Urothelium cell line (cell line): ENCODE measurements at places on chromosomes 2 and 18.

DNA sequence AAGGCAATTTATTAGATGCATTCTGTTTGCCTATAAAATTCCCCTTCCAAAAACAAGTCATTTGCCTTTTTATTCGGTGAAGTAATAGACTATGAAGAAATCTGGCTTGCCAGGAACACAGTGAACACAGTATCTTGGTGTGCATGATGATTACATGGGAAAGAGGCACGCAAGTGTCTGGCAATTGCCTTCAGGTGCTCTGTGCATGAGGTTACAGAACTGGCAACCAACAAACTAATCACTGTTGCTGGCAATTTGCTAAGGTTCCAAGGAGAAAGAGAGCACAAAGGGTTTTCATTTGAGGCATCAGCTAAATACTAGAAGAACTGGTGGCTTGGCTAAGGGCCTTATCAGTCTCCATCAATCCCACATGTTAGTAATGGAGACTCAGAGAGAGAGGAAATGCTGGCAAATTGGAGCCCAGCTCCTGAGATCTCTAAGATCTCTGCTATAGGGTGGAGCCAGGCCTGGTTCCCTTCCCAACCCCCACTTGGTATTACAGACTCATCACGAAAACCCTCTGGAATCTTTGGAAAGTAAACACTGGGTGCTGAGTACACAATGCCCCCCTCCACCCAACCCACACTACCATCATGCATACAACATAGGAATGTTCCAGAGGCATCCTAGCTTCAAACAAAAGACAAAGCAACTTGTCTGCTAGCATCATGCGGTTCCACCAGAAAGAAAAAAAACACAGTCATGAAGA lies 10.4 kb downstream of the RNF152 start:
- DNase-seq: no peak

- no peak for DNase-seq
Measured at GRCh38 chr2:192035731-192036442, 158.8 kb downstream of the TMEFF2 start.

DNA sequence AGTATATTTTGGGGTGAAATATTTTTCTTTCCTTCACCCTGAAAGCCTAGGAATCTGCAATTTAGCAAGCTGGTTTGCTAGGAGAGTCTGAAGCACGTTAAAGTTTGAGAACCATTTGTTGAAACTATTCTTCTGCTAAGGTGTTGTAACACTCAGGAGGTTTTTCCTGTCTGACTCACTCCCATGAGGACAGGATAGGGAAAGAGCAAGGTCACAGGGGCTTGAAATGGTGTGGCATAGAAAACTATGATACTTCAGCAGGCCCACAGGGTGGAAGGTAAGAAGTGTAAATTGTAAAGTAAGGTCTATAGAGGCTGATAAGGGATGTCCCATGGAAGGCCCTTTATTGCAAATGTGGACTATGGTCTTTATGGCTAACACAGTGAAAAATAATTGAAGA lies 177.7 kb upstream of the ZC3H15 start:
- no peak for DNase-seq

GRCh38 chr2:235041221-235041917 lies 89.6 kb downstream of the SH3BP4 start:
- DNase-seq: no peak

GRCh38 chr2:135951041-135951583 lies 34.3 kb downstream of the DARS1 start:
- DNase-seq: no peak

DNA sequence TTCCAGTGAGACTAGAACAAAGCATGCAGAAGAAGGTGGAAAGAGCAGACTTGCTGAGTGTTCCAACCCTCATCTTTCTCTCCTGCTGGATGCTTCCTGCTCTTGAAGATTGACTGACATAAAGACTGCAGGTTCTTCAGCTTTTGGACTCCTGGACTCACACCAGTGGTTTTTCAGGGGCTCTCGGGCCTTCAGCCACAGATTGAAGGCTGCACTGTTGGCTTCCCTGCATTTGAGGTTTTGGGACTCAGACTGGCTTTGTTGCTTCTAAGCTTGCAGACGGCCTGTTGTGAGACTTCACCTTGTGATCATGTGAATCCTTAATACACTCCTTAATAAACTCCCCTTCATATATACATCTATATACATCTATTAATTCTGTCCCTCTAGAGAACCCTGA lies 20.4 kb downstream of the VRK2 start:
- DNase-seq: no peak

- DNase-seq: no peak
Measured at GRCh38 chr2:56522605-56523089, 338.9 kb downstream of the CCDC85A start.

GRCh38 chr2:207231106-207231865 lies 65.5 kb upstream of the KLF7 start:
- DNase-seq: no peak

DNA sequence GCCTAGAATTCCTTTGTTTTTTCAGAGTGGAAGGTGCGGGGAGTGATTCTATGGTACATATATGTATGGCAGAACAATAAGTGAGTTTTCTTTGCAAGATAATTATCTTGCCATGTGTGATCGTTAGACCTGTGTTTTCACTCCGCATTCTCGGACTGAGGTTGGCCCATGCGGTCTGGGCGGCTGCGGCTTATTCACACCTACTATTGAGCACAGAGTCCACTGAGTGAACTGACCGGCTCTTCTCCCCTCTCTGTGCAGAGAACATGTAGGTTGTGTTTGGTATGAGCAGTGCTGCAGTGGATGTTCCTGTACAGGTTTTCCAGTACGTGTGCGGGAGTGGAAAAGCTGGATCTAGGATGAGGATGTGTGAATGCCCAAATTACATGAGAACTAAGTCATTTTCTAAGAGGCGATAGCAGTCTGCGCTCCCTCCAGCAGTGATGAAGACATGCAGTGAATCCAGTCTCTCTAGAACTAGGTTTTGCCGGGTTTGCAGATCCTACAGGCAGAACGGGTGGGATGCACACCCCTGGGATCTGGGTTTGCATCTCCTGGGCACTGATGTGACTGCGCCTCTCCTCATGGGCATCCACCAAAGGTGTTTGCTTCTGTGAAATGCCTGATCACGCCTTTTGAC lies 27.1 kb downstream of the MTERF4 start:
- no peak for DNase-seq

- DNase-seq: no peak
Measured at GRCh38 chr2:138090330-138090729, 126.1 kb downstream of the HNMT start.

- DNase-seq: no peak
Measured at GRCh38 chr2:153287109-153287801, 191.3 kb downstream of the RPRM start.

GRCh38 chr2:122368576-122369243 lies 613.3 kb downstream of the TSN start:
- DNase-seq: no peak

GRCh38 chr18:59358414-59358711 lies 702 bp downstream of the LMAN1 start:
- no peak for DNase-seq

DNA sequence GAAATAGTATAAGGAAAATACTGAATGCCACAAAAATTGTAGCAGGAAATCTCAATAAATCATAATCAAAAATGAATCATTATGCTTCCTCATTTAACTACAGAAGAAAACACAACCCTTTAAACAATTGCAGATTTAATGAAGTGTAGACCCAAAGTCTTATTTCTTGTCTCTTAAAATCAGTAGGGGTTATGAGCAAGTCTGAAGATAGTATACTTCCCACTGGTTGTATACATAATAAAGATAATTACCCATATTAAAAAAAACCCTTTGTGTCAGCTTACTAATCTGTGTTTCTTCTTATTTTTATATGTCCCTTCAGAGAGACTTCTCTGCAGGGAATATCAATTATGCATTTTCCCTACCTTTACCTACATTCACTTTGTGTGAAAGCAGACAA lies 504.7 kb downstream of the ERBB4 start:
- no peak for DNase-seq

GRCh38 chr2:28378679-28379584 lies 13.7 kb upstream of the FOSL2 start:
- DNase-seq: no peak

DNA sequence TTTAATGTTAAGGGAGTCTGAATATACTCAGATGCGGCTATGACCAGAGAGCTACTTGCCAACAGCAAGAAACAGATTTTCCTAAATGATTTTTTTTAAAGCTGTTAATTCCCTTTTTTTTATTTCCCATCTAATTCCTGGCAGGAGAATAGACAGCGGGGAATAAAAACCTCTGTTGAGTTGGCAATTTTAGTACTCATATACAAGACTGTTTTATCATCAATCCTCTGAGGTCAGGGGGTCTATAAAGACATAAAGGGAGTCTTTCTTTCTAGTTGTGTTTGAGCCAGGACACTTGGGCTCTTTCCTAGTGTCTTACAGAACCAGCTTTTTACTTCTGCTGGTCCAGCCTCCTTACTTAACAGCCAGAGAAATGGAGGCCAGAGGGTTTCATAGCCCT lies 29.4 kb downstream of the MAIP1 start:
- DNase-seq: no peak

DNA sequence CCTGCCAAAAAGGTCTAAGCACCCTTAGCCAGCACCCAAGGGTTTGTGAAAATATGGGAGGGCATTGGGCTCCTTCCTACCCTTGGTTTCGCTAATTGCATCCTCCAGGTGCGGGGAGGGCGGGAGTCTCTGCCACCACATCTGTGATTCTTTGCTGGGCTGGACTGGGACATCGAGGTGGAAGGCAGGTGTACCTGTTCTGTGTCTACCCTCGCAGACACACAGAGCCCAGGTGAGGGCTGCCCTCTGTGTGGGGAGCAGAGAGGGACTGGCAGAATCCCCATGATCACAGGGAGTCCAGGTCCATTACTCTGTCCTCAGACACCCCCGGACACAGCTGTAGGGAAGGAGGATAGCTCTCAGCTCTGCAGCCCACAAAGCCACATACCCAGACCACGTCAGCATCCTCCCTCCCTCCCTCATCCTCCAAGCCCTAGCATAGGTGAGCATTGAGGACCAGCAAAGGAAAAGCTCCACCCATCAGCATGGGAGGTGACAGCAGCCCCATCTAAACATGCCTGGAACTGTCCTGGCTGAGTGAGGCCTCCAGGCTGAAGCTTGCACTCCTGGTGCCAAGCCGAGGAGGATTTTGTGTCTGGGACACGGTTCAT lies 49.8 kb downstream of the PLB1 start:
- DNase-seq: no peak

DNA sequence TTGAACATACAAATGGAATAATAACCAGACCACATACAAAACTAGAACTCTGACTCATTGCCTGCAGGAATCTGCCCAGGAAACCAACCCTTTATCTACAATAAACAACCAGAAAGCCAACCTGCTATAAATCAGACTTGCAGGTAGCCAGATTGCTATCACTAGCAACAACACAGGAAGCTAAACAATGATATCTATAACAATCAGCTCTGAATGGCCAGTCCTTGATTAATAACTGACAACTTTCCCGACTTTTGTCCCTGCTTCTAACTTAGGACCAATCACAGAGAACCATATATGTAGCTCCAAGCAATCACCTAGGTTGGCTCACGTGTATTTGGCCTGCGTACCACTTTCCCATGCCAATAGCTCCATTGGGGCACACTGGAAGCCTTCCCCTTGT lies 470.8 kb downstream of the RIT2 start:
- DNase-seq: no peak

DNA sequence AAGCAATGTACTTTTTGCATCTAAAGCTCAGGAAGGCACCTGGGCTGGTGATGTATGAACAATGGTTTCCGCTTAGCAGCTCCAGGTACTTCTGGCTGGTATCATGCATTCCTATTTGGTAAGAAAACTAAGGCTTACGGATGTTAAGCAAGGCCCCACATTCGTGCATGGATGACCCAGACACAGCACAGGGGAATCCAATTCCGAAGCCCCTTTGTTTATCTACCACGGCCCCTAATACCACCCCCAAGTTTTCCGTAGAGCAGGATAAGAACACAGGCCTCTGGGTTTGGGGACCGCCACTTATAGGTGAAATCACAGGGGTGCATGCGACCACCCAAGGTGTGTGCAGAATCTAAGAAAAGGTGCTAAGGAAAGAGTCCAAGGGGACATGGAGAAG lies 192.1 kb upstream of the ID2 start:
- DNase-seq: no peak

DNA sequence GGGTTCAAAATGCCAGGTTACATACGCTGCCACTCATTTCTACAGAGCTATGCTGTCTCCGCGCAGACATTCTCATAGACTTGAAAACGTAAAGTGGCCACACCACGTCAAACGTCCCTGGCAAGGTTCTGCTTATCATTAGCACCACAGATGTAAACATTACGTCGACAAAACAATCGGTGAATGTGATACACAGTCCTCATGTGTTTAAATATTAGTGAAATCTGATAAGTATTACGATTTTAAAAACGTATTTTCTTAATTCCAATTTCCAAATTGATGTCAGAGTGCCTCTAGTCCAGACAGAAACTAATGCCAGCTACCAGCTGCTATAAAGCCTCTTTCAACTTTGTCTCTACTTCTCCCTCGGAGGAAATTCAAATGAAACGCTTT lies 1.2 kb downstream of the STK17B start:
- DNase-seq: peak; percentile 29

DNA sequence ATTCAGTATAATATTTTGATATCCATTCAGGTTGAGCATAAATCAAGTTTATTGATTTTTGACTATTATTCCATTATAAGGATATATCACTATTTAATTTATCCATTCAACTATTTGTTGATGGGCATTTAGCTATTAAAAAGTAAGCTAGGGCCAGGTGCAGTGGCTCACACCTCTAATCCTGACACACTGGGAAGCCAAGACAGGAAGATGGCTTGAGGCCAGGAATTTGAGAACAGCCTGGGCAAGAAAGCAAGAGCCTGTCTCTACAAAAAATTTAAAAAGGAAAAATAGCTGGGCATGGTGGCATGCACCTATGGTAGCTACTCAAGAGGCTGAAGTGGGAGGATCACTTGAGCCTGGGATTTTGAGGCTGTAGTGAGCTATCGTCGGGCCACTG lies 183.5 kb downstream of the HNMT start:
- no peak for DNase-seq

GRCh38 chr2:104758199-104758620 lies 95.7 kb upstream of the POU3F3 start:
- DNase-seq: peak; percentile 53

- DNase-seq: no peak
Measured at GRCh38 chr2:126623000-126623399, 33.0 kb upstream of the GYPC start.

- peak; percentile 81 for DNase-seq
Measured at GRCh38 chr2:157838442-157839161, 37.5 kb downstream of the ACVR1 start.

DNA sequence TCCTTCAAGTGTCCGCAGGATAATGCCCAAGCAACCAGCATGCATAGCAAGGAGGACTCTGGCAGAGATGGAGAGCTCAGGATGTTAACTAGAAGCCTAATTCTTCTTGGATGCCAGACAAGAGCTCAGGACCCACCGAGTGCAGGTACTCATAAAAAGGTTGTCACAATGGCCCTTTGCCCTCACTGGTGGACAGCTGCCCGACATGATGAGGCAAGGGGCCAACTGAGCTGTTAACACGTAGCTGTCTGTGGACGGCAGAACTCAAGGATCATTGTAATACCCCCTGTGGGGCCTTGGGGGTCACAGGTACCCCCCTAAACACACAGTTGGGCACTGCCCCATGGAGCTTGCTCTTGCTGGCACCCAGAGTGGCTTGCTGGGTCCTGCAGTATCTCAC lies 393.7 kb downstream of the PIK3C3 start:
- no peak for DNase-seq

- DNase-seq: no peak
Measured at GRCh38 chr2:196944570-196944969, 18.1 kb upstream of the PGAP1 start.
